ENCODE measurements at places on chromosomes 7 and 10. TPM values are rescaled to one million over a fixed set of nuclear protein-coding genes. Genes with fewer than 3 reads are reported as not detected.

MYPN gene
- 1.1 TPM for total RNA-seq

KDM7A gene
- total RNA-seq: 7.3 TPM

CALHM1 gene
- not detected for total RNA-seq

SRGN gene
- total RNA-seq: 2,025 TPM

NCF1 gene
- not detected for total RNA-seq

MIOS gene
- total RNA-seq: 38.3 TPM

AGAP9 gene
- total RNA-seq: 1.5 TPM

STRA8 gene
- total RNA-seq: not detected

GPR146 gene
- 9.0 TPM for total RNA-seq

MRPS33 gene
- 40.1 TPM for total RNA-seq

CUZD1 gene
- 0.28 TPM for total RNA-seq

CYP2C8 gene
- not detected for total RNA-seq

CPA4 gene
- total RNA-seq: 24.3 TPM

GIMAP8 gene
- 0.28 TPM for total RNA-seq

TAS2R41 gene
- not detected for total RNA-seq

TMEM184A gene
- under 0.01 TPM for total RNA-seq

CYP3A4 gene
- total RNA-seq: not detected

HECW1 gene
- total RNA-seq: not detected

CPA2 gene
- not detected for total RNA-seq

GPC2 gene
- 2.1 TPM for total RNA-seq

SLC18A3 gene
- under 0.01 TPM for total RNA-seq

CLEC5A gene
- not detected for total RNA-seq

CCDC172 gene
- total RNA-seq: not detected

EPHA1 gene
- 0.58 TPM for total RNA-seq

IDE gene
- total RNA-seq: 19.2 TPM

OPN1SW gene
- not detected for total RNA-seq

FOXI2 gene
- total RNA-seq: not detected

GIMAP6 gene
- total RNA-seq: 0.56 TPM

UNC5B gene
- total RNA-seq: 9.3 TPM

FAM131B gene
- 3.1 TPM for total RNA-seq

MSS51 gene
- 2.3 TPM for total RNA-seq

MKX gene
- total RNA-seq: not detected

GAD2 gene
- not detected for total RNA-seq

SGPL1 gene
- total RNA-seq: 31.4 TPM

TMEM213 gene
- not detected for total RNA-seq

ADCYAP1R1 gene
- 0.19 TPM for total RNA-seq

ANXA8L1 gene
- not detected for total RNA-seq

SGMS1 gene
- total RNA-seq: 51.3 TPM

GRM3 gene
- not detected for total RNA-seq

Measured in regular cardiac myocyte (primary cell).